Dorsolateral prefrontal cortex (tissue), 122 donors: ENCODE measurements at places on chromosomes 6 and 20.

GRCh38 chr20:10306440-10307358 is 88.1 kb downstream of the SNAP25 start:
- no peak for DNase-seq

- no peak for DNase-seq
Measured at GRCh38 chr20:62557999-62558408, 82.2 kb upstream of the GATA5 start.

DNA sequence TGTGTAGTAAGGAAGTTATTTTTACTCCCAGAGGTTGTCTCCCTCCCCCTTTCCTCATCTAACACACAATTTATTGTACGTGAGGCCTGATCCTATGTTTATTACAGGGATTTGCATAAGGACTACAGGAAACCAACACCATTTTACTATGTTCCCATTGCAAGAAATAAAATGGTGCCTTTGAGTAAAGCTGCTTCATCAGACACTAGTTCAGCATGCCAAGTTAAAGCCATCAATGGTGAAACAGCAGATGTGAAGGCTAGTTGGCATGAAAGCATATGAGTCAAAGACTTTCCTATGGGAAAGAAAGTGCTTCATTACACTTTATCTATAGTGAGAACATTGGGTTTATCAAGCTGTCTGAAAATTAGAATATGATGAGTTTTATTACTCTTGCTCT is 543.0 kb downstream of the GRIK2 start:
- no peak for DNase-seq

- no peak for DNase-seq
Measured at GRCh38 chr6:28393912-28394662, 5.5 kb downstream of the ZSCAN12 start.

GRCh38 chr6:44073612-44074438 is 53.4 kb downstream of the MRPL14 start:
- no peak for DNase-seq

- no peak for DNase-seq
Measured at GRCh38 chr20:53038299-53038698, 66.1 kb downstream of the TSHZ2 start.

GRCh38 chr20:25148181-25148981 is 47.1 kb upstream of the ENTPD6 start:
- peak; percentile 69 for DNase-seq

DNA sequence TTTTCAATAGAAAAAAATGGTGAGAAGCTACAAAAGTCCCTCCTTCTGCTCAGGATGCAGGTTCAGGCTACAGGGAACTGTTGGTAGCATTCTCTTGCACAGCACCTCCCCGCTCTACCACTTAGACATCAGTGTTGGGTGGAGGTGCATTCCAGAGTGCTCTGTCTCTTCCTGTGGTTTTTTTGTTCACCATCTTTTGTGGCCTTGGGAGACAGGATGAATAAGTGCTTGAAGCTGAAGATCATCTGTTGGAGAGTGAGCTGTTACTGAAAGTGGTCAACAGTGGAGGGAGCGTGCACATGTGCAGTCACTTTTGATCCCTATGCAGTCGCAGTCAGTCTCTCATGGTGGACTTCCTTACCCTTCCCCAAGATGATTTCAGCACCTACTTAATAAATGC is 16.6 kb upstream of the BTBD3 start:
- DNase-seq, result no peak

DNA sequence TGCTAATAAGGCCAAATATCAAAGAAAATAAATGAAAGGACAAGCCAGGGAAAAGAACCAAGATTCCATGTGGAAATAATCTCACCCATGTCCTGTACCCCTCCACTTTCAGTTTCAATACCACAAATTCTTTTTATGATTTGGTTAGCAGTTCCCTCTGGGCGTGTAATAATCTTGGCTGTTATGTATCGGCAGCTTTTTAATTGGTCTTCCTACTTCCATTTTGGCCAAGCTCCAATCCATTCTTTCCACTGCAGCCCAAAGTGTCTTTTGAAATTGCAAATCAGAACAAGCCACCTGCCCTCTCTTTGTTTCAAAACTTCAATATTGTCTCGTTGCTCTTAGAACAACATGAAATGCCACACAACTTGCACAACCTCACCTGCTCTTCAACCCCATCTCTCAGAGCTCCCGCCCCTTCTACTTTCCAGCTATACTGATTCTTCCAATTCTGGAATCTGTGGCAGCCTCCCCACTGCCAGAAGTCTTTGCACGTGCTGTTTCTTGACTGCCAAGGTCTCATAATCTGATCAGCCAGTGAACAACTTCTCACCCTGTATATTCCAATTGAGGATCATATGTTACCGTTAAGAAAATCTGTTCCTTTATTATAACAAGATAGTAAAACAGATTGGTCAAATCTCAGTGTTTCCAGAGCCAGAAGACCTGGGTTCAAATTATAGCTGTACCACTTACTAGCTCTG is 354.5 kb downstream of the CBLN4 start:
- no peak for DNase-seq

DNA sequence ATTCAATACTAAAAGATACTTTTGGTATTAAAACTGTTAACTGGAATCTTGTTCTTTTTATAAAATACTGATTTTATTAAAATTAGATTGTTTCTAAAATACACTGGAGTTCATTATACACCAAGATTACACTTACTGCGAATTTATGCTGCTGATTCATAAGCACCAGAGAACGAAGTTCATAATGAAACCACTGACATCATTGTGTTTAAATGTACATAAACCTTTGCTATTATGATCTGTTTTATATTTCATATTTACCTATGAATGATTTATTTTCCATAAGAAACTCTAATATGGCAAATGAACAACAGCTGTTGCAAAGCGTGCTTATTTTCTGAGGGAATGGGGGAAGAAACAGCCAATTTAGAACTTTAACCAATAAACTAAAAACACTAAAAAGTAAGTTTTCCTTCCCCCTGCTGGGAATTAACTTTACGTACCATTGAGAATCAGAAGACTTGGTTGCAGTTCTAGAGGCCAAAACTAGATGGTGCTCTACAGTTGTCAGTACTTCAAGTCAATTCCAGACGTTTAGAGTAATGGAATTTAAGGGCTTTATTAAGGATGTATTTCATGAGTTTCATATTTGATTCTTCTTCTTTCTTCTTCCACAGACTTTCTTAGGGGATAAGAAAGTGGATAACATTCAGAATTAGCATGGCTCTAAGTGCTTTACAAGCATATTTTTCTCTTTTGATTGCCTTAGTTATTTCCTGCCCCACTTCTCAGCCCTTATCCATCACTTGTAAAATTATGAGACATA is 30.8 kb upstream of the COL19A1 start:
- DNase-seq, result no peak

- no peak for DNase-seq
Measured at GRCh38 chr6:744666-745353, 51.9 kb upstream of the EXOC2 start.

DNA sequence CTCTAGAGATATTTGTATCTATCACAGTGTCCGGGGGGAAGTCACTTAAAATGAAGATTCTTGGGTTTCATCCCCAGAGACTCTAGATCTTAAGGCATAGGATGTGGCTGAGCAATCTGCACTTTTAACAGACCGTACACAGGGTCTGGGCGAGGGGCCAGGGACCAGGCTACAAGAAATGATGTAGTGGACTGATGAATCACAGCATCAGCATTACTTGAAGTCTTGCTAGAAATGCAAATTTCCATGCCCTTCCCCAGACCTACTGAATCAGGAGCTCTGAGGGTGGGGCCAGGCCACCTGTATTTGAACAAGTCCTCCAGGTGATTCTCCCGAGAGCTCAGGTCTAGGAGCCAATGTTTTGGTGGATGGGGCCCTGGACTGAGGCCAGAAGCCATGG is 168.4 kb downstream of the DOK5 start:
- DNase-seq, result no peak

DNA sequence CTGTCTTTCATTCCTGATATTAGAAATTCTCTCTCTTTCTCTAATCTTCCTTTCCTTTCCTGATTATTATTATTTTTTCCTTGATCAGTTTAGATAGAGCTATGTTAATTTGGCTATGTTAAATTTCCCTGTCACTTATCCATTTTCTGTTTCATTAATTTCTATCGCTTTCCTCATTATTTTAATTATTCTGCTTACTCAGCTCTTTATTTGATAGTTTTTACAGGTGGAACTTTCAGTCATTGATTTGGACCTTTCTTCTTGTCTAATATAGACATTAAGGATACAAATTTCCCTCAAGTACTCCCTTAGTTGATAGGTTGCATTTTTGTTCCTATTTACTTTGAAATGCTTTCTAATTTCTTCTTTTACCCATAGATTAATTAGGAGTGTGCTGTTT is 442.3 kb downstream of the CDH26 start:
- DNase-seq, result no peak

- no peak for DNase-seq
Measured at GRCh38 chr20:62476056-62476838, 452 bp upstream of the GATA5 start.

DNA sequence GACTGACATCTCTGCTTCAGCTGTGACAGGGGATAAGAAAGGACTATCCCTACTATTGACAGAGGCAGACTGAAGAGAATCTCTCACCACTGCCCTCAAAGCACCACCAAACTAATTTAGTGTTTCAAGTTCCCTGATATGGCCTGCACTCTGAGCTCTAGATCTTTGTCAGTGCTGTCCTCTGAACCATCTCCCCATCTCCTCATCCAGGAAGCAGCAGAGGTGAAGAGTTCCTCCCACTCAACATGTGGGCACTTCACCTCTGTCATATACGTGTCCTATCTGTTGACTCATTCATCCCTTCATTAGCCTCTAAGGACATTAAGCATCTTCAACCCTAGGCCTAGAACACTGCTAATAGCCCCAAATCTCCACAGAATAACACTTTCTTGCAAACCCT is 14.1 kb downstream of the FAM210B start:
- DNase-seq, result no peak

DNA sequence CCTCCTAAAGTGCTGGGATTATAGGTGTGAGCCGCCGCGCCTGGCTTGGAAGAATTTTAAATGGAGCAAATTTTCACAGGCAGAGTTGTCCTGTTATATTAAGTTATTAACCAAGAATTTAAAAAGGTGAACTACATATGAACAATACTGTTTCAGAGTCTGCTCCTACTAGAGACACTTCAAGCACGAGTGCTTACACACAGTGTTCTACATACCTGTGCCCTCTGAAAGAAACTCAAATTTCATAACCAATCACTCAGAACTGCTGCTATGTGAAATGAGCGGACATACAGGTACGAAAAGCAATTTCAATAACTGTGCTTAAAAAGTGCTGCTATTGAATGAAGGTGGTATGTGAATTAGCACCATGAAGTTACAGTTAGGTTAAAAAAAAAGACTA is 262.0 kb downstream of the SYNE1 start:
- no peak for DNase-seq

GRCh38 chr6:141443032-141443431 is 689.7 kb upstream of the GJE1 start:
- DNase-seq, result no peak

DNA sequence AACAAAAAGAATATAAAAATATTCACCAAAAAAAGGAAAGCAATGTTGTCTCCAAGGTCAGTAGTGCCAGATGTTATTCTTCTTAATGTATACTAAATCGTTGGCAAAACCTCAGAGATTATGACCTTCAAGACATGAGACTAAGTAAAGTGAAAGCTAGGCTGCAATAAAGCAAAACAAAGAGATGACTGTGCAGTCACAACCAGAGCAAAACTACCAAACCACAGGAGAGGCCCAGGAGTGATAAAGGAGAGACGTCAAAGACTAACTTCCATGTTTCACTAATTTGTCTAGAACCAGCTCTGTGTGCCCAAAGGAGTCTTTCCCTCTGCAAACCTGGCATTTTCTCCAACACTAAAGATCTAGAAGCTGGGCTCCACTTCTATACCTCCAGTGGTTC is 155.9 kb upstream of the POU3F2 start:
- DNase-seq, result no peak

GRCh38 chr20:63471717-63471980 is 806 bp downstream of the KCNQ2 start:
- DNase-seq, result no peak

- no peak for DNase-seq
Measured at GRCh38 chr6:112176175-112176574, 78.2 kb downstream of the LAMA4 start.

GRCh38 chr6:25350573-25350972 is 71.4 kb downstream of the CARMIL1 start:
- DNase-seq, result no peak

DNA sequence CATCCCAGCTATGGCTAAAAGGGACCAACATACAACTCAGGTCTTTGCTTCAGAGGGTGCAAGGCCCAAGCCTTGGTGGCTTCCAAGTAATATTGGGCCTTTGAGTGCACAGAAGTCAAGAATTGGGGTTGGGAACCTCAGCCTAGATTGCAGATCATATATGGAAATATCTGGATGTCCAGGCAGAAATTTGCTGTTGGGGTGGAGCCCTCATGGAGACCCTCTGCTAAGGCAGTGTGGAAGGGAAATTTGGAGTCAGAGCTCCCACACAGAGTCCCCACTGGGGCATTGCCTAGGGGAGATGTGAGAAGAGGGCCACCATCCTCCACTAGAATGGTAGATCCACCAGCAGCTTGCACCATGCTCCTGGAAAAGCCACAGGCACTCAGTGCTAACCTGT is 123.5 kb downstream of the PRL start:
- no peak for DNase-seq

DNA sequence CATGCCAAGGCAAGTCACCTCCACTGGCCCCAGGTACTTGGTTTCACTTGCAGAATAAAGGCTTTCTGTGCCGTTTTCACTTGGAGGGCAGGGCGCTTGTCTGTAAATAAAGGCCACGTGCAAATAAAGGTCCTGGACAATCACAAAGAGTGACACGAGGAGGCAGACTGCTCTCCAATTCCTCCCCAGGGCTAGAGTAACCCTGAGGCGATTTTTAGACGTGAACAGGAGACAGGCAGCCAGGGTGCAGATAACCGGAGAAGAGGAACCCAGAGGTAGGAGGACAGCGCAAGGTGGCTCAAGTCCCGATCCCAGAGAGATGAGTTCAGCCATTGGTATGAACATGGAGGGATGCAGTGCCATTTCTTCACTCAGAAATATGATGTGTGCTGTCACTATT is 327.4 kb downstream of the KIF16B start:
- no peak for DNase-seq

- no peak for DNase-seq
Measured at GRCh38 chr6:168908166-168908565, 345.5 kb downstream of the THBS2 start.

DNA sequence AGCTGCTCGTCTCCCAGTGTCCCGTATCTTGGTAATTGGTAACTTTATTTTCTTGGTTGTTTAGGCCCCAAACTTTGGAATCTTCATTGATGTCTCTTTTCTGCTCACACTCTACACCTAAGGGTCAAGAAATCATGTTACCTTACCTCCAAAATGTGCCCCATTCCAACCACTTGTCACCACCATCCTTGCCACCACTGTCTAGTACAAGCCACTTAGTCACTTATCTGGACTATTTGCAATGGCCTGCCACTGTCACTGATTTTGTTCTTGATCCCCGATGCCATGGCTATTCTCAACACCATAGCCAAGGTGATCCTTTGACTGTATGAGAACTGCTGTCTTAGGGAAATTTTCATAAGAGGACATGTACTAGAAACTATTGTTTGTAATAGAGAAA is 46.0 kb upstream of the SLC22A16 start:
- no peak for DNase-seq

- DNase-seq, result no peak
Measured at GRCh38 chr6:16339265-16339587, 100.8 kb downstream of the GMPR start.

- no peak for DNase-seq
Measured at GRCh38 chr6:52503323-52503747, 73.5 kb downstream of the TRAM2 start.
